Hepatocyte (in vitro differentiated cells): ENCODE measurements at places on chromosomes 3 and 15.

GRCh38 chr3:53109891-53110771, 20.1 kb downstream of the RFT1 start:
- DNase-seq: peak; percentile 79

DNA sequence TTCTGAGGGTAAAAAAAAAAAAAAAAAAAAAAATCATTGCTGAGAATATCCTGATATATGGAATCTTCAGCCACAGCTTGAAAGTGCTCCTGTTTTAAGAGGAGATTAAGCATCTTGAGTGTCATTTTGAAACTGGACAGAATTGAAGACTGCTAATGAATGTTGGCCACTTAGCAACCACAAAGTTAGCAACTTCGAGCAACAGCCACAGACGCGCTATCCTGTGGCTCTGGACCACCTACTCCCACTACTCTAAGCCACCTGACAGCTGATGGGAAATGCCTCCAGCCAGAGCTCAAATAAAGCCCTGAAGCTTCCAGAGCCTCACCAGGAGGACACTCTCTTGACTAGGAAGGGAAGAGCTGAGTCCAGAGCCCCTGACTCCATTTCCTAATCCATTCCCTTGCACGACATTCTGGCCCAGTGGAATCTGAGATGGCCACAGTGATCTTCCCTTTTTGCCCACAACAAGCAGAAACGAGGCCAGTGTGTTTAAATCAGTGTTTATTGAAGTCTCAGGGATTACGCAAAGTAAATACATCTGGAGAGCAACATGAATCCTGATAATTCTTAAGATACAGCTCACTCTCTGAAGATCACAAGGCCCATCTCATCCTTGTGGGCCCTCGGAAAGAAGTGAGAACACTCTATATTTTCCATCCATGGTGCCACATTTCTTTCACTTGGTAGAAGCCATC, 58.6 kb downstream of the TMEM212 start:
- no peak for DNase-seq

DNA sequence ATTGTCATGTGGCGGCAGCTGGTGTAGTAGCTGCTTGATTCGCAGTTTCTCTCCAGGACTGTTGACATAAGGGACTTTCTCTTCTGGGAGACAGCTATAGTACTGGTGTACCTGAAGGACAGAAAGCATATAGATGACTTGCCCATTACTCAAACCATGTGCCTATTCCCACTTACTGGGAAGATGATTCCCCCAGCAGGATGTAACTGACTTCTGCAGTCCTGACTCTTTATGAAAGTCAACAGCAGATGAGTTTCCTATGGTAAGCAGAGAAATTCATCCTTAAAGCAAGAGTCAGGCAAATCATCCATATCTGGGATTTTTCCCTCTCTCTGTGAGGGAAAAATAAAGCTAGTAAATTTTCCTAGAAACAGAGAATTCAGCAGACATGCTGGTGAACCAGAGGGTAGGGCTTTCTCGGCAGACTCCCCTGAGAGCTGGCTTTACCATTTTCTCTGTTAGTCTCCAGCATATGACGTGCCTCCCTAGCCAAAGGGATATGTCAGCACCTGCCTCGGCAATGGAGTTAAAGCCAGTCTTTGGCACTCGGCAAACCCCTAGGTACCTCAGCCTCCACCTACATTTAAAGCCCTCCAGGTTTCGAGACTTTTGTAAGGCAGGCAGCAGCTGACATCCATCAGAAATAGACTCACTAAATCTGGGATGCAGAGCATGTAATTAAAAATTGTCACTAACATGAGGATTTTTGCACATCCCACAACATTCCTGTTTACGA, 62.1 kb downstream of the PRICKLE2 start:
- no peak for DNase-seq

DNA sequence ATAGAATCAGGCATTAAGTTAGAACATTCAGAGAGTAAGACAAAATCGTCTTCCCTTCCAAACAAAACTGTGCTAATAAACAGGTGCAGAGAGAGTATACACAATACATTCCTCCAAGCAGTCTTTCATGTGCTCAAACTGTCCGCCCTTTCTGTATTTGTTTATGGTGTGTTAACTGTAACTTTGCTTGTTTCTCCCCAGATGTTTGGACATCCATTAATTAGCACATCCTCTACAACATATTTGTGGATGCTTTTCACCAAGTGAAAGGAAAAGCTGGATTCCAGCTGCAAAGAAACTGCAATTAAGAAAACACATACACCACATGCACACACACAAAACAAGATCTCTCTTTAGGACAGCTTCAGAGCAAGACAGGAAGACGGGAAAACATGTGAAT, 912.6 kb downstream of the NTRK3 start:
- no peak for DNase-seq

GRCh38 chr15:23385886-23386430, 31.4 kb downstream of the GOLGA8S start:
- no peak for DNase-seq

DNA sequence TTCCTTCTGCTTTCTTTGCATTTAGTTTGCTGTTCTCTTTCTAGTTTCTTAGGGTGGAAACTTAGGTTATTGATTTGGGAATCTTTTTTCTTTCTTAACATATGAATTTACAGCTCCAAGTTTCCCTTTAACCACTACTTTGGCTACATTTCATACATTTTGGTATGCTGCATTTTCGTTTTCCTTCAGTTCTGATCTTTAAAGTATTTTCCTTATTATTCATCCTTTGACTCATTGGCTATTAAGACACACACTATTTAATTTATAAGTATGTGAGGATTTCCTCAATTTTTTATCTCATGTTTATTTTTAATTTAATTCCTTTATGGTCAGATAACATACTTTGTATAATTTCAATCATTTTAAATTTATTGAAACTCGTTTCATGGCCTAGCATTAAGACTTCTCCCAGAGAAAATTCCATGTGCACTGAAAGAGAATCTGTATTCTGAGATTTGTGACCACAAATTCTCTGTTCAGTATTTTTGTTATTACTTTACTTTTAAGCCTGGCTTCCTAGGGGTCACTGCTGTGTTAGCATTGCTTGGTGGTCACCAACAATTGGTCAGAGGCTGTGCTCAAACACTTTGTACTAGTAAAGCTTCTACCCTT, 87.7 kb downstream of the CFAP20DC start:
- no peak for DNase-seq

GRCh38 chr15:42704492-42704926, 32.4 kb downstream of the CDAN1 start:
- peak; percentile 85 for DNase-seq

DNA sequence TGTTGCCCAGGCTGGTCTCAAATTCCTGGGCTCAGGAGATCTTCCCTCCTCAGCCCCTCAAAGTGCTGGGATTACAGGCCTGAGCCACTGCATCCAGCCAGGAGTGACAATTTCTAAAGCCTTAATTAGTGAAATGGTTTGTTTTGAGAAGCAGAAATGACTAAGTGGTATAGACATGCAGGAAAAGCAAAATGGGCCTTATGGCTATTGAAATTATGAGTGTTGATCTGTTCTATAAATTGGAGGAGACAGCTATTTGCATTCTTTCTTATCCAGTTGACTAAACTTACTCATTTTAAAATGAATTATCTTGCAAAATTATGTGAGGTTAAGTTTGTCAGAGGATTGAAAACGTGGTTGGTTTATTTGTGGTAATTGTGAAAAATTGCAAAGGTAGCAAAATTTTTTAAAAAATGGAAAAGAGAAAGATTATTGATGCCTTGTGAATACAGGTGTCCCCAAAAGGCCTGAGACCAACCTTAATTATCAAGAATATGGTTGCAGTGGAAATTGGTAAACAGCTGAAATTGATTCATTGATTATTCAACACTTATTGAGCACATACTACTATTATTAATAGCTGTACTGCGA, 7.9 kb downstream of the RAP2B start:
- DNase-seq: no peak

DNA sequence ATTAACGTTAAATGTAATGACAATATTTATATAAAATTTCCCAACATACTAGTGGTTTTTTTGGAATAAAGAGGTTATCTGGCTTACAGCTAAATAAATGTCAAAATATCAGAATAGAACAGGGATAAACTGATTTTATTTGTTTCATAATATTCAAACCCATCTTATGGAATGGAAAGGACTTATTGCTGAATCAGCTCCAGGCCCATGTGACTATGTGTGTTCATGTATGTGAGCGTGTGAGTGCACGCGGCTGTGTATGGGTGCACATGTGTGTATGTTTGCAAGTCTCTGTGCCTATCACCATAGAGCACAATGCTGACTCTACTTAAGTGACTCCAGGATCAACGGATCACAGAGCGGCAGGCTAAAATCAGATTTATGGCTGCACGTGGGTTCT, 392.3 kb upstream of the GRM7 start:
- no peak for DNase-seq

GRCh38 chr15:98785807-98786621, 137.7 kb downstream of the IGF1R start:
- DNase-seq: peak; percentile 59

GRCh38 chr3:157098823-157099185, 61.1 kb downstream of the CCNL1 start:
- no peak for DNase-seq

GRCh38 chr15:69167218-69167846, 6.9 kb downstream of the GLCE start:
- no peak for DNase-seq

GRCh38 chr3:135125171-135125801, 330.2 kb downstream of the EPHB1 start:
- DNase-seq: peak; percentile 75
